ENCODE measurements at places on chromosomes 5 and 9.
A peak's percentile ranks its signal among the peaks of the same experiment; 100 is the strongest.

DNA sequence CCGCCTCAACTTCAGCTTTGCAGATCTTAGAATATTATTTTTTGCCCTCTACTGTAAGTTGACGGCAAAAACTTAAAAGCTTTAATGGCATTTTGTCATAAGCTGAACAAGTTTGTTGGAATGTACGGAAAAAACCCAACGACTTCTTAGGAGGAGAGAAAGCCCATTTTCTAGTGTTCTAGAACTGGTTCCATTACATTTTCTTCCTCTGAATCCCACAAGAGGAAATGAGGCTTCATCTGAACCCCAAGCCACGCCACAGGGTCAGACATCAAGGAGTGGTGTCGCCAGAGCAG lies 113.7 kb downstream of the LHFPL2 start:
- no peak for DNase-seq

- no peak for DNase-seq
Observed at GRCh38 chr5:126659805-126660482, 59.2 kb downstream of the PHAX start.

GRCh38 chr5:137300411-137301240 lies 198.5 kb downstream of the SPOCK1 start:
- no peak for DNase-seq

DNA sequence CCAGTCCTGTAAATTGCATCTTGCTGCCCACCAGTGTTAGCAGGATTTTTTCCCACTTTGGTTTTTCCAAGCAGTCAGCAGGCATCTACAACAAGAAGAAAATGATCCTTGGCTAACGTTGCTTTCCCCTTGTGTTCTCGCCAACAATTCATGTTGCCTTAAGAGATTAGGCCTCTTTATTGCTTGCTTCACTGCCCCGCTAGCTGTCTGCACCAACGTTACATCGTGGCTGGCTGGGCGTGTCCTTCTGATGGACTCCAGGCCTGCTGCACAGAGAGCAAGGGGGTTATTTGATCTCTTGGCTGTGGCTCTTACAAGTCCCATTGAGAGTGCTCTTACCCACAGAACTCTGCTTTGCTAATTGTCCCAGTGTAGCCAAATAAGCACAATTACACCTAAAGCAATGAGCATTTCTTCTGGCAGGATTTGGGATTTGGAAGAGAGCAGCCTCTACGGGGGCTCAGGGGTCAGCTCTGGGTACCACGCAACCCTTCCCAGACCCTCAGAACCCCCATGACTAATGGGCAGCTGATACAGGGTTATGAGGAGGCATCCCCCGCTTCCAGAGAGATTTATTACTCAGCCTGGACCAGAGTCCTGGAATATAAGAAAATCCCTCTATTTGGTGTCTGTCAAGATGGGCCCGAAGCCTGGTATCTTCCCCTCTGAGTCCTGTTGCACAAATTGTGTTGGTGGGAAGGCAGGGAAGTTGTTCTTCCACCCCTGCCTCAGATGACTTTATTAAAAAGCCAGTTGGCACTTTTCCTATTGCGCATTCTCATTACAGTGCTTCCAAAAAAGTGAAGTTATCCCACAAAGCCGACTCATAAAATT lies 17.6 kb downstream of the DCANP1 start:
- DNase-seq: no peak

GRCh38 chr5:84764227-84764626 lies 379.5 kb upstream of the EDIL3 start:
- DNase-seq: no peak

DNA sequence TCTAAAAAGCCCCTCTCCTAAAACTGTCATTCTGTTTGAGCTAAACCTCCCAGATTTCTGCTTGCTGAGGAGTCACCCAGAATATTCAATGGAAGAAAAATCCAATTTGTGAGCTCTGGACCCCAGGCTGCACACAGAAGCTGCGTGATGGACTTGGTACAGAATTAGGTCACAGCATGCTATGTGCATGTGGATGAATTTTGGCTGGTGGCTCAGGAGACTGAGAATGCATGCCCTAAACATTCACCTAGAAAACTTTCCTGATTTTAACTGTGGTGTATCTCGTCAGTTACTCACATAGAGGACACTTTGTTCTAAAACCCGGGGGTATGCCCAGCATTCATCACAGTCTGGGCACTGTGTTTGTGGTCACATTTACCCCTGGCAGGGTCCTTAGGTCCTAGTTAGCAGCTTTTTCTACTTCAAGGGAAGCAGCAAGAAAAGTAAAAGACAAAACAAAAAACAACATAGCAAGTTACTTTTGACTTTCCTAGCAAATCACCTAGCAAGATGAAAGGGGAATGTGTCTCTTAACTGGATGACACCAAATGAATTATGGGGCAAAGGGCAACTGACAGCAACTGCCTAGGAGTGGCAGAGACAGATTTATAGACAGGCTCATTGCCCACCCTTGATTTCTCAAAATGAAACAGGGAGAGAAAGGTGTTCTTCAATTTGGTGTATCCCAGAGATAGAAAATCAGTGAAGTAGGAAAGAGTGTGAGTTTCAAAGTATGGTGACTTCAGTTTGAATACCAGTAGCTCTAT lies 8.3 kb upstream of the SHROOM1 start:
- DNase-seq: peak; percentile 49

DNA sequence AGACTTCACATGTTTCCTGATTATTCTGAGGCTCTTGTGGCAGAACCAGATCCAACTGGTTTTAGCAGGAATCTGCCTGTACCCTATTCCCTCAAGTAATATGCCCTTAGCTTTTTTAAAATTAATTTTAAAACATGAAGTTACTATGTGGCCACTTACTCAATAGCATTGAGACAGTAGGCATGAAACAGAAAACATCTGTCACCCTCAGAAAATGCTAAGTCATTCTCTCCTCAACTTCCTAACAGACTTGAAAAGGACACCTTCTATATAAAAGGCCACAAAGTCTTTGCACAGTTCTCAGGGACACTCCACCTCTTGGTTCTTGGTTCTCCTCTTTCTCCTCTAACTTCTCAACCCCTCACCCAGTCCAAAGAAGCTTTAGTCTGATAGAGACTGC lies 277.8 kb downstream of the RAB3C start:
- DNase-seq: no peak

GRCh38 chr9:135152614-135153334 lies 65.3 kb downstream of the OLFM1 start:
- DNase-seq: peak; percentile 65

DNA sequence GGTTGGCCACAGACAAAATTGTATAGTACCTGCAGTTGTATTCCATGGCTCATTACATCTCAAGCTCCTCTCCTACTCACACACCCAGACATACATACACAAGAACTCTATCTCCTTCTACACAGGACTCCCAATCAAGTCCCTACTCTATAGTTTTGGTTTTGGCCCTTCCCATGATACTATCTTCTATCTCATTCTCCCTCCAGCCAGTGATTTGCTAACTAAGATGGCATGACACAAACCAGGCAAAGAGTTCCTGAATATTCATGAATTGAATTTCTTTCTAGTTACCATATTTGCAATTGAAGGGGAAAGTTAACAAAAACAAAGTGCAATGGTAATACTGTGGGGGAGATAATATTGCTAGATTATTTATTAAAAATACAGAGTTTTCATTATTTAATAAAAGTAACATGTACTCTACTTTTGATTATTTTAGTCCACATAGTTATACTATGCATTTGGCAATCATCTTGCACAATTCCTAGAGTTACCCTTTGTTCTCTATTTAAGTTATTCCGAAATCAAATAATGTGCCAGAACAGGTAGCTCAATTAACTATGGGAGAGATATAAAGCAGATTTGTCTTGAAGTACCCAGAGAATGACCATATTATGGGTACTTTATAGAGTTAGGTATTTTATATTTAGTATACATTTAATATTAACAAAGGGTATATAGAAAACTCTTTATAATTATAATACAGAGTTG lies 9.6 kb upstream of the LURAP1L start:
- no peak for DNase-seq

DNA sequence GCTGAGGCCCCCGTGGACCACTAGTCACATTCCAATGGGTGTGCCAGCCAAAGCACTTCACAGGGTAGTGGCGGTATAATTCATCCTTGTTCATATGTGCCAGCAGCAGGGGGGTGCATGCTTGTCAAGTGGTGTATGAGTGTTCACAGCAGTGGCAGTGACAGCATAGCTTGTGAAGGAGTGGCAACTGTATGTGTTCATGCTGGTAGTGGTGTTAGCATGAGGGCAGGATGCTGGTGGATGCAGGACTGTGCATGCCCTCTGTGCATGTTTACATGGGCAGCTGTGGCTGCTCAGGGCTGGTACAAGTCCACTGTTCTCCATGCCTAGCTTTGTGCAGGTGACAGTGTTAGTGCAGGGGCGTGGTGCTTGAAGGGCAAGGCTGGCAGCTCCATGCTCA lies 253.4 kb upstream of the DMAC1 start:
- no peak for DNase-seq

- no peak for DNase-seq
Observed at GRCh38 chr5:126561908-126562307, 33.1 kb downstream of the ALDH7A1 start.

DNA sequence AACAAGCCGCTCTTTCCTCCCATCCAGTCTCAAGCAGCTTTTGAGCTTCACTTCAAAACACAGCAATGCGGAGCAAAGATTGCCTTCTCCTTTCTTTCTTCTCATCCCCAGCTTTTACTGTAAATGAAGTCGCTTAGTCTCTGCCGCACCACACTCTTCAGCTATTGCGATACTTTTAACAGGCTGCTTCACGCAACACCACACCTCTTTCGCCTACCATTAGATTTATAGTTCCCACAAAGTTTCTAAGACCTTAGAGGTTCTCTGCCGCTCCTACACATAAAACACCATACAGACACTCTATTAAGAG lies 711 bp downstream of the PGGT1B start:
- no peak for DNase-seq

GRCh38 chr5:75513841-75514240 lies 2.1 kb downstream of the POLK start:
- DNase-seq: no peak

GRCh38 chr5:172868924-172869591 lies 35.0 kb downstream of the ERGIC1 start:
- DNase-seq: no peak

- no peak for DNase-seq
Observed at GRCh38 chr5:132471944-132472343, 18.6 kb downstream of the IRF1 start.

DNA sequence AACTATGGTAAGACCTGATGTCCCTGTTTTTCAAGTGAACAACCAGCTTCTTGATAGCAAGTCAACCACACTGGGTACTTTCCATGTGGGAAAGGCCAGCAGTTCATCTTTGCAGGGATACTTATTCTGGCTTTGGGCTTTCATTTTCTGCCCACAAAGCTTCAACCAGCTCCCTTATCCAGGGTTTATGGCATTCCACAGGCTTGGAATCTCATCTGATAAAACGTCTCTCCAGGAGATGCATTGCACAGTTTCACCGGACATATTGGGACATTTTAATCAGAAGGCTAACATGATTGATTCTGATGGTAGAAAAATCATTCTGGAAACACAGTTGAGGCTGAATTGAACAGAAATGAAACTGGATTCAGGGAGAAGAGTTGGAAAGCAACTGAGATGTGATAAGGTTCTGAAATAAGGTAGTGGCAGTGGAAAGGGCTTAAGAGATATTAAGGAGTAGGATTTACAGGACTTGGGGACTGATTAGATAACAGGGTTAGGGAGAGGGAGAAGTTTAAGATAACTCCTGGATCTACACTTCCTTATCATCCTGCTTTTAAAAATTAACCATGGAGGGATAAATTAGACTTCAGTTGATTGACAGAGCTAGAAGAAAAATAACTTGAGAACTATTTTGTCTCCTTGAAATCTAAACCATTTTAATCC lies 195.8 kb upstream of the FBXL7 start:
- no peak for DNase-seq

- DNase-seq: no peak
Observed at GRCh38 chr5:168356592-168356991, 65.1 kb downstream of the WWC1 start.
